Stimulated activated CD4-positive, alpha-beta T cell treated with anti-CD3 and anti-CD28 coated beads, Interleukin-4, amount 100 ng/mL, for 1 hour (primary cell): ENCODE measurements at places on chromosomes 11 and 22.

DNA sequence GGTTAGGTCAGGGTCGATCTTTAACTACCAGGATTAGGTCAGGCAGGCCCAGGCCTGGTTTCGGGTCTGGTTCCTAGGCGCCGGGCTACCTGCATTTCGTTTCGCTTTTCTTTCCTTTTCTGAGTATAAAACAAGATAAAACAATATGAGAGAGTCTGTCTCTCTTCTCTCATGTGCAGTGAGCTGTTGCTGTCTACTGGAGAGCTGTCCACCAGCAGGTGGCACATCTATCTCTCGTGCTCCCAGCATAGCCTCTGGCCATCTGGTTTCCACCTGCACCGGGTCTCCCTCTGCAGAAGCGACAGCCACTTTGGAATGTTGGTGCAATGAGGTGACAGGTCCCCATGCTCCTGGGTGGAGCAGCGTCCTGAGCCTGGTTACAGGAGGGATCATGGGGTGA, 27.6 kb downstream of the RIBC2 start:
- peak; percentile 20 for DNase-seq

GRCh38 chr11:29127461-29127860, 889.4 kb downstream of the KCNA4 start:
- no peak for DNase-seq

GRCh38 chr11:92766698-92767097, 202.8 kb upstream of the MTNR1B start:
- DNase-seq, result no peak

GRCh38 chr11:79362206-79362757, 78.5 kb downstream of the TENM4 start:
- DNase-seq, result no peak

- DNase-seq, result no peak
Measured at GRCh38 chr11:75496305-75496752, 29.4 kb downstream of the GDPD5 start.

DNA sequence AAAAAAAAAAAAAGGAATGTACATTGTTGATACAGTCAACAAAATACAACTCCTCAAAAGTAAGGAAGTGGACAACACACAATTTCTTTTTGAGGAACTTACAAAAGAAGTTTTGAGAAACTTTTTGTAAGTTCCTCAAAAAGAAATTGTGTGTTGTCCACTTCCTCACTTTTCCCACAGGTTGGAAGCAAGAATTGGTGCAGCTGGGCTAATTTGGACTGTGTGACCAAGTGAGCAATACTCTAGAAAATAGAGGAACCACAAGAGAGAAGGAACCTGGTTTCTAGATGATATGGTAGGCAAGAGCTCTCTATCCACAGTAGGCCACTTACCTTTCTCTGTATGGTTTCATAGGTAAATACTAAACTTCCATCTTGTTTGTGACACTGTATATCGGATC, 1053.8 kb downstream of the LRRC4C start:
- no peak for DNase-seq

DNA sequence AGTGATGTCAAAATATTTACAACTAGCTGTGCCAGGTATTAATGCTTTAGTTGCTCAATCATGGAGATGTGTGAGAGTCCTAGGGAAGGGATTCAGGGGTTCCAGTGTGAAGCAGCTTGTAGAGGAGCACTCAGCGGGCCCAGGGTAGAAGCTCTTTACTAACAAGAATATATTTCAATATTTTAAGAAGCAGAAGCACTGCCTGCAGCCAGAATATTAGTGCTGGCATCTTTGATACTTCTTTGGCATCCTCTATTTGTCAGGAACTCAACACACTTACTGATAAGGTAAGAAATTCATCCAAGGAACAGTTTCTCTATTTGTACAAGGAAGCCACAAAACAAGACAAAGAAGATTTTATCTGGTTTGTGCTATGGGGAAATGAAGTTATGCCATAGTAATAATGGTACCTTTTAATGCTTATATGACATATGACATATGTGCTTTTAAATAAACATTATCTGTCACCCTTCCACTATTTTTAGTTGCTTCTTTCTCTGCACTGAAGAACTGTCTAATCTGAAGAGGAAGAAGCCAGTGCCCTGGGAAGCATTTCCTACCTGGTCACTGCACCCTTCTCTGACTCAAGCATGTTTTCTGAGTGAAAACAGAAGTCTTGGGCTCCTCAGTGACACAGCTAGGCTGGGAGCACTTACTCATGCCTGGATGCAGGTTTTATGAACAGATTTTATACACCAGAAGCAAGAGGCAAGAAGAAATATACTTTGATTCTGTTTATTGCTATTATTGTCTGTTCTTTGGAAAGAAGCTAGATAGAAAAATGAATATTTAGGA, 388.1 kb upstream of the CCDC90B start:
- DNase-seq, result no peak

GRCh38 chr11:4763096-4763495, 6.6 kb downstream of the OR51F1 start:
- no peak for DNase-seq

GRCh38 chr22:39839204-39839603, 54.4 kb downstream of the ENTHD1 start:
- no peak for DNase-seq

DNA sequence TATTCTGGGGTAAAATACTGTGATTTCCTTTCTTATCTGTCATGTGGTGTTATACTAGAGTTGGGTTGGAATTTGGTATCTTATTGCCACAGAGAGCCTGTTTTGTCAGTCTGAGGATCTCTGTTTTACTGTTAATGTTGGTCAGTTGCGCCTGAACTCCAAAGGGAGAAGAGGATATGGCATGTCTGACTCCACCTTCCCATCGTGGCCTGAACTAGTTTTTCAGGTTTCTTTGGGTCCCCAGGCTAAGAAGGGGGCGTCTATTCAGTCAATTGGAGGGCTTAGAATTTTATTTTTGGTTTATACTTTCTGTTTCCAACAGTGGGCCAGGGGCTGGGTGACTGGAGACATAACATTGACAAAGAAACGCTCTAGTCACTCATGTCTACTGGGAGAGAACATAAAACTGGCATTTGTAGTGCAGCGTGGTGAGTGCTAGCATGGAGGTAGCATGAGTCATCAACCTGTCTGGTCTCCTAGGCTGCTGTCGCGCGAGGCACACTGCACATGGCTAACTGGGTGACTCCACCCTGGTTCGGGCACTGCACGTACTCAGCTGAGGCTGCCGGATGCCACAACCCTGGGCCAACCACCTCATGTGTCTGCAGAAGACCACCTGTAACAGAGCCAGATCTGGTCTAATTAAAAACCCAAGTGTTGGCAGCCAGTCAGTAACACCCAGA, 120.1 kb upstream of the OR9Q1 start:
- DNase-seq, result peak; percentile 22

DNA sequence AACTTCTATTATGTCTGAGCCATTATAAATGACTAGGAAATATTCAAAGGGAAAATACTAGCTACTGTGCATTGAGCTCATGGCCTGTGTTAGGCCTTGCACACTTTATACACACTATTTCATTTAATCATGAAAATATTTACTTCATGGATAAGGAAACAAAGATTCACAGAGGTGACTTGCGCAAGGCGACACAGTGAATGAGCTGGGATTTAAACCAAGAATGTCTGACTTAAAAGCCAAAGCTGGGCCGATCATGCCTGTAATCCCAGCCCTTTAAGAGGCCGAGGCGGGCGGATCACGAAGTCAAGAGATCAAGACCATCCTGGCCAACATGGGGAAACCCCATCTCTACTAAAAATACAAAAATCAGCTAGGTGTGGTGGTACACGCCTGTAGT, 231.5 kb downstream of the MIAT start:
- DNase-seq, result no peak

DNA sequence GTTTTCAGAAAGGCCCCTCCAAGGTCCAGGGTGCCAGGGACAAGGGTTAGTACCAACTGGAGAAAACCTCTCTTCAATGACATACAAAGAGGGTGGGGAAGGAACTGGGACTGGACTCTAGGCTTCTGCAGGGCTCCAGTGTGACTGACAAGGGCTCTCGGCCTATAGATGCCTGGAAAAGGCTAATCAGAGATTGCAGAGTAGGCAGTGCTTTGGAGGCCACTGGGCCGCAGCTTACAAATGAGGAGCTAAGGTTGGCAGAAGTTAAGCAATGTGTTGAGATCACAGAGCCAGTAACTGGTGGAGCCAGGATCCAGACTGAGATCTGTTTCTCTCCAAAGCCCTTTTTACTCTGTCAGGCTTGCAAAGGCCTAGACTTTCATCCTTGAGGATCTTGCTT, 7.4 kb upstream of the DGKZ start:
- DNase-seq, result no peak

DNA sequence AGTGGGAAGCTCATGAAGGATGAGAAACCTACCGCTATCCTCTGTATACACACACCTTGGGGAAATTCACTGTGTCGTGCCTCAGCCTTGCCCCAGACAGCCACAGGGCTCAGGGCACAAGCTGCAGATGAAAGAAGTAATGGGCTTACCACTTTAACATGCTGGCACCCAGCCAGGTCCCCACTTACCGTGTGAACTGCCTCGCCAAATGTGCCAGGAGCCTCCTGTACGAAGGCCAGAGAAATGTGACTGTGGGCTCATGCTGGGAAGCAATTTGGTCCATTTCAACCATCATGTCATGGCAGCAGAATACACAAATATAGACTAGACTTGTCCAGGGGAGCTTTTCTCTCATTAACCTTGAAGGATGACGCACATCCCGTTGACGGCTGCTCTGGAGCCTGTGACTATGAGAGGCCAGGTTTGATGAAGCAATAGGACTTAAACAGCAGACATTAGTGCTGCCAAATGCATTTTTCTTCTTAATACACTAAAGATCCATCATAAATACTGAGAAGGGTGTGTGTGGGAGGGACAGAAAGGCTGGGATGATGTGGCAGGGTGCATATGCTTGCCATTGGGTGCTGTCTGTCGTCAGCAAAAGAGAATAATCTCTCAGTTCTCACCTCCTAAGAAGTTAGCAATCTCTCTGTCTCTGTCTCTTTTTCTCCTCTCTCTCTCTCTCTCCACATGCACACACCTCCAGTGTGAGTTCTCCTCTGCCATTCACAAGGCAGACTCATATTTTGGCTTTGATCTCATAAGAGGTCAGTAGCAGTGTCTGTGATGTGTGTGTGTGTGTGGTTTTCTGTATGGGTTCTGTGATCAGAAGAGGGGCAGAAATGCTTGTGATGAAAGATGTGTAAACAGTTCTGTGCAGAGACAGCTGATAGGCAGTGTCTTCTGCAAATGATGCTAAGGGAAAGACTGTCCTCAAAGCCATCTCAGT, 142.4 kb downstream of the KIRREL3 start:
- no peak for DNase-seq

- DNase-seq, result no peak
Measured at GRCh38 chr22:29143941-29144785, 61.5 kb upstream of the EMID1 start.

DNA sequence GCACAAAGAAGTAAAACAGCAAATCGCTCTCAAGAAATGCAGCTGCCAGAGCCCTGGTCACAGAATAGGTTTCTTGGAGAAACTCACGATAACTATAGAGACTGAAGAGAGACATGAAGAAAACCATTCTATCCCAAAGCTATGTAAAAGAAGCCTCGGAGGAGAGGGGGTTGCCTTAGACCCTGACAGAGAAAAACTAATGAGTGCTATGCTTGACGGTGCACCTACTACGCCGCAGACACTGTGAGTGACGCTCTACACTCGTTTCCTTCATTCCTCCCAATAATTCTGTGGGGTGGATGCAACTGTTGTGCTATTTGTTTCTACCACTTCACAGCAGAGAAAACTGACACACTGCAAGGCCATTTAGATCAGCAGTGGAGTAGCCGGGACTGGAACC, 121.8 kb downstream of the ETS1 start:
- no peak for DNase-seq

DNA sequence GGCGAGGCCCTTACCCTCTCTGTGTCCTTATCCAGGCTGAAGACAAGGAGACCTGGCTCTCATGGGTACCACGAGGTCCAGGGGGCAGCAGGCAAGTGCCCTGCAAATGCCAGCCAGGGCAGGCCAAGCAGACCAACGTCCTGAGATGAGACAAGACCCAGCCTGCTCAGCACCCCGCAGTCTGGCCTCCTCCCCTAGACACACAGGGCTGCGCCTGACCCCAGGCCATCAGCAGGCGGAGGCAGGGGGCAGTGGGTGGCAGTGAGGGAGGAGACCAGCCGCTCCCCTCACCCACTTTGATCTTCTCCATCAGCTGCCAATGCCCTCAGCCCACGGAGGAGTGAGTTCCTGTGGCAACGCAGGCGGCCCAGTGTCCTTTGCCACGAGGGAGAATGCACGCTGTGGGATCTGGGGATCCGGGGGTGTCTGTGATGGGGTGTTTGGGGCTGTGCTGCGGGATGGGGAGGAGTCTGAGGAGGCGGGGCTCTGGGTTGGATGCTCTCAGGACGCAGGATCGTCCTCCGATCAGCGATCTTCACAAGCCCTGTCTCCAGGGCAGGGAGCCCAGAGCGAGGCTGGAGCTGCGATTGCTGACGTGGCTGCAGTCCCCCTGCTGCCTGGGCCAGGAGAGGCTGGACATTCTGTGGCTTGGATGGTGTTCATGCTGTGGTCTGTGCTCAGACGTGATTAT, 30.5 kb upstream of the PPARA start:
- DNase-seq, result no peak

DNA sequence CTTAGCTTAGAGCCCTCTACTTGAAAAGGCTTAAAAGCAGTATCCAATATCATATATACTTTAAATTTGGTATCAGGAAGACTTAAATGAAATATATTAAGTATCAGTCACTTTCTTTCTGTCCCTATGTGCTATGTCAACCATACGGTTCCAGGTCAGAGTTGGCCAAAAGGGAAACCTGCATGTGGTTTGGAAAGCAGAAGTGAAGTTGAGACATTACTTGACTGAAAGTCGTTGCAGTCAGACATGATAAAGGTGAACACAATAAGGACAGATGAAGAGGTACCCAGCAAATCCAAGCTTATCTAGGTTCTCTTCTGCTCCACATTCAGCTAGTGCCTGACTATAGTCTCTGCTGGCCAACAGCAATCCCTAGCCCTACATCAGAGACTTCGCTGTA, 336.8 kb downstream of the KCNA4 start:
- DNase-seq, result no peak

- DNase-seq, result no peak
Measured at GRCh38 chr11:111765320-111765983, 737 bp downstream of the PPP2R1B start.

GRCh38 chr22:25375683-25376082, 156.2 kb downstream of the CRYBB2 start:
- no peak for DNase-seq

DNA sequence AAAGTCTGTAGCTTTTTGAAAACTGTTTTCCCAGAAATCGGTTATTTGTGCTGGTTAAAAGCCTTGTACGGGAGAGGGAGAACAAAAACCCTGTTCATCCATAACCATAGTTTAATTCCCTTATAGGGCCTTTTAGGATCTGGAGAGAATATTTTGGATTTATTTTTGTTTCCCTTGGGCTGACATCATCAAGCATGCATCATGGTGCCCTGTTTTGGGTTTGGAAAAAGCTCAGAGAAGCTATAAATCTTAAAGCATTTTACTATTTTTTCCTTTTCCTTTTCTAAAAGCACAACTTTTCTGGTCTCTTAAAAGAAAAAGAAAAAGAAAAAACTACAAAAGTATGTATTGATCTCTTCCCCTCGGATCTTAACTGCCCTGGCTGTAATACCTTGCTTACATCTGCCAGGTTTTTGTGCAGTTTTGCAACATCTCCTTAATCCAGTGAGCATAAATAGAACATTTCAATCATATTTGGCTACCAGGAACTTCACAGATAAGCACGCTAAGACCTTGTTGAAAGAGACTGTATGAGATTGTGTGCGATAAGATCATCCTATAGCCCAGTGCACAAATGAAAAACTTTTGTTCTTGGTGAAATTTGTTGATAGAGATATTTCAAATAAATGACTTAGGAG, 88.0 kb downstream of the ZBTB16 start:
- DNase-seq, result no peak
